ENCODE measurements at places on chromosomes 16 and 17. TPM values are rescaled to one million over a fixed set of nuclear protein-coding genes. Genes with fewer than 3 reads are reported as not detected.

Gene KRT15
- not detected for total RNA-seq

DNA sequence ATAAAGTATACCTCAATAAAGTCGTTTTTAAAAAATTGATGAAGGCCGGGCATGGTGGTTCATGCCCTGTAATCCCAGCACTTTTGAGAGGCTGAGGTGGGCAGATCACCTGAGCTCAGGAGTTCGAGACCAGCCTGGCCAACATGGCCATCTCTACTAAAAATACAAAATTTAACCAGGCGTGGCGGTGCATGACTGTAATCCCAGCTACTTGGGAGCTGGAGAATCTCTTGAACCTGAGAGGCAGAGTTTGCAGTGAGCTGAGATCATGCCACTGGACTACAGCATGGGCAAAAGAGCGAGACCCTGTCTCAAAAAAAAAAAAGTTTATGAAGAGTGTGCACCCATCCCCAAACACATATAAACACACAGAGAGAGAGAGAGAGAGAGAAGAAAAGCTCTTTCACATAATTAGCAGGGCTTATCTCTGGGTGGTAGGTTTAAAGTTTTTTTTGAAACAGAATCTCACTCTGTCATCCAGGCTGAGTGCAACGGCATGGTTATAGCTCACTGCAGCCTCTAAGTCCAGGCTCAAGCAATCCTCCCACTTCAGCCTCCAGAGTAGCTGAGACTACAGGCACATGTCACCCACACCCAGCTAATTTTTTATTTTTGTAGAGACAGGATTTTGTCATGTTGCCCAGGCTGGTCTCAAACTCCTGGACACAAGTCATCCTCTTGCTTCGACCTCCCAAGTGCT is 3.0 kb downstream of the SREBF1 start:
- no peaks in the 10 kb centered on the region for H3K36me3 ChIP-seq
- peaks cover 45% of the 10 kb centered on the region for H3K4me1 ChIP-seq
- peak overlapping the region; percentile 99 for H3K27ac ChIP-seq
- H3K27me3 ChIP-seq, result no peaks in the 10 kb centered on the region
- H3K4me3 ChIP-seq, result no peak overlapping the region

Gene SNX20
- total RNA-seq, result 1.2 TPM

DNA sequence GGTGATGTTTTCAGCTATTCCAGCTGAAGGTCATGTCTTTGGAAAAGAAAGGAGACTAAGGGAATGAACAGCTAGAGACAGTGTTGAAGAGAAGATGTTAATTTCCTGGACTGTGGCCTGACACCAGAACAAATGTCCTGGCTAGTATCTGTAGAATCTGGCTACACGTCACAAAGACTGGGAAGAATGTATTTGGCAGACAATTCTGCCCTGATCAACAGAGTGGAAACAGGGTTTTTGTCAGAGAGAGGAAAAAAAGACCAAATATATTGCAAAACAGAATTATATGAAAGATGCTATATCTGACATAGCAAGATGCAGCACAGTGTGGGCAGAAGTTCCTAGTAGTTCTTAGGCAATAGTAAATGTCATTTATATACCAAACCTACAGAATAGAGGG is 17.0 kb upstream of the ANKFN1 start:
- no peak overlapping the region for H3K27ac ChIP-seq
- no peaks in the 10 kb centered on the region for H3K4me1 ChIP-seq
- no peaks in the 10 kb centered on the region for H3K36me3 ChIP-seq
- no peak for DNase-seq
- no peak overlapping the region for H3K4me3 ChIP-seq

Gene VMO1
- total RNA-seq, result 1.8 TPM

- no peak overlapping the region for H3K4me3 ChIP-seq
- H3K4me1 ChIP-seq, result peaks cover 14% of the 10 kb centered on the region
- H3K27me3 ChIP-seq, result no peaks in the 10 kb centered on the region
- no peak for DNase-seq
Observed at GRCh38 chr17:59761385-59762048, 54.1 kb downstream of the VMP1 start.

- peaks cover 72% of the 10 kb centered on the region for H3K4me1 ChIP-seq
- no peaks in the 10 kb centered on the region for H3K27me3 ChIP-seq
- peak; percentile 82 for DNase-seq
- no peak overlapping the region for H3K4me3 ChIP-seq
- H3K36me3 ChIP-seq, result no peaks in the 10 kb centered on the region
- peak overlapping the region; percentile 96 for H3K27ac ChIP-seq
Observed at GRCh38 chr17:40311575-40311974, 2.6 kb downstream of the RARA start.

DNA sequence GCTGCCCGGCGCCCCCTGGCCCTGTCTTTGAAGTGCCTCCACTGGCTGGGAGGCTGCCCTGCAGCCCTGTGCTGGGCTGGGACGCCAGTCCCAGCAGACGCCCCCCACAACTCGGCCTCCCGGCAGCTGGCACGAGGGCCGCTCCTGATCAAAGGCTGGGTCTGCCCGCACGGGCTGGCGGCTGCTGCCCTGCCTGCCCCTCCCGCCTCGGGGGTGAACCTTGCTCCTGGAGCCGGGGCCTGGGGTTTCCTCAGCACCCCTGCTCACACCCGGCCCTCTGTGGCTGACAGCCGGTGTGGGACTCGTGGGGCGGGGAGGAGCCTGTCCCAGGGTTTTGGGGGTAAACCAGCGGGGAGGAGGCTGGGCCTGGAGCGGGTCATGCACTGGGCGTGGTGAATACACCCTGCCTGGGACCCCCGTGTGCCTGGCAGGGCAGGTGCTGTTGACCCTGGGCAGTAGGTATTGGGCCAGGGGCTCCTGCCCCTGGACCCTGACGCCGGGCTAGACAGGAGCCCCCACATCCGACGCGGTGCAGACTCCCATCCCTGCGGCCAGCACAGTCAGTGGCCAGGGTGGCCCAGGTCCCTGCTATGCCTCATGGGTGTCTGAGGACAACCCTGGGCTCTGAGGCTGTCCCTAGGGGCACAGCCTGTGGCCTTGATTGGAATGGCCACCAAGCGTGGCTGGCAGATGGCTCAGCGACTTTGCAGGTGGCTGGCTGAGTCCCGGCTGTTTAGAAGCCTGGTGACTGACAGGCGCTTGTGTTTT is 21.7 kb downstream of the CENPX start:
- H3K27ac ChIP-seq, result no peak overlapping the region
- H3K27me3 ChIP-seq, result no peaks in the 10 kb centered on the region
- H3K36me3 ChIP-seq, result no peaks in the 10 kb centered on the region
- peaks cover 10% of the 10 kb centered on the region for H3K4me1 ChIP-seq
- H3K4me3 ChIP-seq, result no peak overlapping the region

- DNase-seq, result peak; percentile 94
- H3K4me1 ChIP-seq, result peaks cover 29% of the 10 kb centered on the region
- no peaks in the 10 kb centered on the region for H3K27me3 ChIP-seq
- no peak overlapping the region for H3K4me3 ChIP-seq
- peak overlapping the region; percentile 77 for H3K27ac ChIP-seq
Observed at GRCh38 chr17:78933959-78934568, 8.9 kb upstream of the TIMP2 start.

Gene PRR15L
- total RNA-seq, result 63.6 TPM

- no peak for DNase-seq
- no peaks in the 10 kb centered on the region for H3K27me3 ChIP-seq
- no peak overlapping the region for H3K4me3 ChIP-seq
- H3K27ac ChIP-seq, result no peak overlapping the region
- no peaks in the 10 kb centered on the region for H3K4me1 ChIP-seq
Observed at GRCh38 chr16:72271699-72272240, 99.8 kb upstream of the PMFBP1 start.

GRCh38 chr17:13374203-13375143 is 227.3 kb downstream of the HS3ST3A1 start:
- DNase-seq, result no peak
- no peaks in the 10 kb centered on the region for H3K36me3 ChIP-seq
- H3K27me3 ChIP-seq, result no peaks in the 10 kb centered on the region
- no peaks in the 10 kb centered on the region for H3K4me1 ChIP-seq

DNA sequence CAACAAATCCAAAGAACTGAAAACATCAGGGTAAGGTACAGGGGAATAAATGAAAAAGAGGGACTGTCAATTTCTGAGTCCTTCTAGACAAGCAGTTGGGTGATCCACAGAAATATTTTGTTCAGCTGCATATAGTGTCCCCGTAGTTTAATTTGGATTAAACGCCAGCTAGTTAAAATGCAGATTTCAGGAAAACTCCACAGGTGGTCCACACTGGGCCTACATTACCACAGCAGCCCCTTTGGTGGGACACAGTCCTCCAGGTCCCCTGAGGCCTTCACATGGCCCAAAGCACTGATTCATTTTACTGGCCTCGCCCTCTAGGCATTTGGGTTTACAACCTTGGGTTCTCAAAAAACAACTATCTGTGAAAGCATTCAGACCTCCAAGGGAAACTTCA is 4.6 kb downstream of the ARHGAP17 start:
- no peak overlapping the region for H3K4me3 ChIP-seq
- no peaks in the 10 kb centered on the region for H3K27me3 ChIP-seq
- H3K4me1 ChIP-seq, result peaks cover 15% of the 10 kb centered on the region
- H3K27ac ChIP-seq, result peak overlapping the region; percentile 26

Gene ZG16
- total RNA-seq, result not detected

DNA sequence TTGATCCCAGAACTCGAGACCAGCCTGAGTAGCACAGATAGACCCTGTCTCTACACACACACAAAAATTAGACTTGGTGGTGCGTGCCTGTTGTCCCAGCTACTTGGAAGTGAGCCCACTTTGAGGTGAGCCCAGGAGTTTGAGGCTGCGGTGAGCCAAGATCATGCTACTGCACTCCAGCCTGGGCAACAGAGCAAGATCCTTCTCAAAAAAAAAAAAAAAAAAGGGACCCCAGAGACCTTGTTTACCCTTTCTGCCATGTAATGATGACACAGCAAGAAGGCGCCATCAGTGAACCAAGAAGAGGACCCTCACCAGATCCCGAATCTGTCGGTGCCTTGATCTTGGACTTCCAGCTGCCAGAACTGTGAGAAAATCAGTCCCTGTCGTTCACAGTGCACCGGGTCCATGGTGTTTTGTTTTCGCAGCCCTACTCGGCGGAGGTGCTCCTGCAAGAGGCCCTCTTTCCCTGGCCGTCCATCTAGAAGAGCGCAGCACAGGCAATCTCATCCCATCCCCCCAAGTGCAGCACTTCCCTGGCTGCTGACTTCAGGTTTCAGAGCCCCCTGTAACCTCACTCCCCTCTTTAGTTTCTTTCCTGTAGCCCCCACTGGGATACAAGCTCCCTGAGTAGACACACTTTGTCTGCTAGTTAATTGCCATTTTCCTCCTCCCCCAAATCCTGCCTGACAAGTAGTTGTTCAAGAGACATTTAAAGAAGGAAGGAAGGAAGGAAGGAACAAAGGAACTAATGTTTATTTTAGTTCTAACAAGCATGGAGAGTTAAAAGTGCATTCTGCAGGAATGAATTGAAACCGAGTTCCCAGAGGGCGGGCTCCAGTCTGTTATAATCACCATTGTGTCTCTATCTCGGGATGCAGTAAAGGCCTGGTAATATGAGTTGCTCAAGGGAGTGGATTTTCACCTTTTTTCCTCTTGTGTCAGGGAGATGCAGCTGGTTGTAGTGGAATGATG is 115.3 kb downstream of the SNX29 start:
- no peaks in the 10 kb centered on the region for H3K36me3 ChIP-seq
- no peak overlapping the region for H3K4me3 ChIP-seq
- peaks cover 34% of the 10 kb centered on the region for H3K4me1 ChIP-seq
- DNase-seq, result no peak
- H3K27me3 ChIP-seq, result no peaks in the 10 kb centered on the region

- no peak overlapping the region for H3K27ac ChIP-seq
- H3K4me3 ChIP-seq, result no peak overlapping the region
- no peak for DNase-seq
- H3K27me3 ChIP-seq, result no peaks in the 10 kb centered on the region
Observed at GRCh38 chr17:73938706-73939105, 264.8 kb upstream of the RPL38 start.

DNA sequence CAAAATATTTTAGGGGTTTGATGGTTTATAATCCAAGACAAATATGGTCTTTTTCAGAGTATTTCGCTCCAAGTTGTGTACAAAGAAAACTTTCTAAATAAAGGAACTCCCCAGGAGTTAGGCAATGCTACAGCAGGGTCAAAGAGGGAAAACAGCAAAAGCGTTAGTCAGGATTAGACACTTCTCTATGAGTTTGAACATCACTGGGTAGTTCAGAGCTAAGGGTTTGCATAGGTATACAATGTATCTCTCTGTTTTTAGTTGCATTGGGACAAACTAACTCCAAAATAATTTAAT is 34.8 kb downstream of the FAM20A start:
- DNase-seq, result no peak
- H3K4me1 ChIP-seq, result peaks cover 10% of the 10 kb centered on the region
- H3K4me3 ChIP-seq, result no peak overlapping the region
- H3K36me3 ChIP-seq, result no peaks in the 10 kb centered on the region

DNA sequence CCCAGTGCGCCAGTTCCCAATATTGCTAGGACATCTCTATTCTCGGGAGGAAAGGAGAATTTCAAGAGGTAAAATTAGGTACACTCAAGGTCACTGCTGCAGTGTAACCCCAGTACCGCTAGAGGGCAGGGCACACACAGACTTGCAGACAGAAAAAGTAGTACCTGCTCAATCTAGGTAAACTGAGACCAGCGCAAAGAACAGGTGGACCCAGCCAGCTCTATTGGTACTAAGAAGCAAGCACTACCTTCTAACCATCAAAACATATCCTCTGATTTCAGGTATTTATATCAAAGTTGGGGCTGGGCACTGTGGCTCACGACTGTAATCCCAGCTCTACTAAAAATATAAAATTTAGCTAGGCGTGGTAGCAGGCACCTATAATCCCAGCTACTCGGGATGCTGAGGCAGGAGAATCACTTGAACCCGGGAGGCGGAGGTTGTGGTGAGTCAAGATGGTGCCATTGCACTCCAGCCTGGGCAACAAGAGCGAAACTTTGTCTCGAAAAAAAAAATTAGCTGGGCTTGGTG is 3.6 kb upstream of the WDR81 start:
- DNase-seq, result peak; percentile 75
- H3K4me1 ChIP-seq, result peaks cover 37% of the 10 kb centered on the region
- no peaks in the 10 kb centered on the region for H3K36me3 ChIP-seq
- H3K27ac ChIP-seq, result no peak overlapping the region
- no peaks in the 10 kb centered on the region for H3K27me3 ChIP-seq

Gene HCFC1R1
- total RNA-seq, result 10.1 TPM

DNA sequence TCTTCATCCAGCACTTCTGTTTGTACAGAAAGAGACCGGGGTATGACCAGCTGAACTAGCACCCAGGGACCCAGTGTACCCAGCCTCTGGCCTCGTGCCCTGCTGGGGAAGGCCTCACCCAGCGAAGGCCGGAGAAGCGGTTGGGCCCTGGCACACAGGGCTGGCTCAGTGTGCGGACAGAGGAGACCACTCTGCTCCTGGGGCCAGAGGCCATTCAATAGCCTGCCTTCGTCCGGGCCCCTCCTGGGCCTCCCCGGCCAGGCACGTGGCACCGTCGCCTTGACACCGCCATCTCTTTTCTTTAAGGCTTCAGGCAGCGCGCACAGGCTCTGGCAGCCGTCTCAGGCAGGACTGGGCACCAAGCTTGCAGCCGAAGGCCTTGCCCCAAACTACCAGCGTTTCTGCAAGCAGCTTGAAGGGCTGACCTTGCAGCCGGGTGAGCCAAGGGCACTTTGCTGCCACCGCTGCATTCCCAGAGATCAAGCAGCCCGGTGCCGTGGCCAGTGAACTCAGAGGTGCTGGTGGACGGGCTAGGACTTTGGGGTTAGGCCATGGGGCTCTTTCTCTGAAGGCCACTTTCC is 8.0 kb downstream of the TAX1BP3 start:
- H3K36me3 ChIP-seq, result peaks cover 21% of the 10 kb centered on the region
- H3K4me1 ChIP-seq, result peaks cover 11% of the 10 kb centered on the region
- H3K27me3 ChIP-seq, result no peaks in the 10 kb centered on the region
- H3K4me3 ChIP-seq, result no peak overlapping the region
- H3K27ac ChIP-seq, result no peak overlapping the region
- no peak for DNase-seq

Data from thyroid gland (tissue), 4 donors.